ENCODE measurements at places on chromosomes 7 and 10. TPM values are rescaled to one million over a fixed set of nuclear protein-coding genes. Genes with fewer than 3 reads are reported as not detected.
A peak's percentile ranks its signal among the peaks of the same experiment; 100 is the strongest.

Gene SPOCK2
- total RNA-seq: 41.8 TPM

Gene PDGFA
- total RNA-seq: 54.3 TPM

Gene IQUB
- total RNA-seq: 0.69 TPM

Gene PDE6C
- total RNA-seq: not detected

Gene MYO3A
- 0.35 TPM for total RNA-seq

Gene COL13A1
- 0.35 TPM for total RNA-seq

Gene GPRIN2
- 29.2 TPM for total RNA-seq

Gene ZNF804B
- total RNA-seq: not detected

Gene VSTM2A
- not detected for total RNA-seq

Gene CDC14C
- 0.05 TPM for total RNA-seq

Gene GPNMB
- 120 TPM for total RNA-seq

Gene TMEM229A
- total RNA-seq: not detected

DNA sequence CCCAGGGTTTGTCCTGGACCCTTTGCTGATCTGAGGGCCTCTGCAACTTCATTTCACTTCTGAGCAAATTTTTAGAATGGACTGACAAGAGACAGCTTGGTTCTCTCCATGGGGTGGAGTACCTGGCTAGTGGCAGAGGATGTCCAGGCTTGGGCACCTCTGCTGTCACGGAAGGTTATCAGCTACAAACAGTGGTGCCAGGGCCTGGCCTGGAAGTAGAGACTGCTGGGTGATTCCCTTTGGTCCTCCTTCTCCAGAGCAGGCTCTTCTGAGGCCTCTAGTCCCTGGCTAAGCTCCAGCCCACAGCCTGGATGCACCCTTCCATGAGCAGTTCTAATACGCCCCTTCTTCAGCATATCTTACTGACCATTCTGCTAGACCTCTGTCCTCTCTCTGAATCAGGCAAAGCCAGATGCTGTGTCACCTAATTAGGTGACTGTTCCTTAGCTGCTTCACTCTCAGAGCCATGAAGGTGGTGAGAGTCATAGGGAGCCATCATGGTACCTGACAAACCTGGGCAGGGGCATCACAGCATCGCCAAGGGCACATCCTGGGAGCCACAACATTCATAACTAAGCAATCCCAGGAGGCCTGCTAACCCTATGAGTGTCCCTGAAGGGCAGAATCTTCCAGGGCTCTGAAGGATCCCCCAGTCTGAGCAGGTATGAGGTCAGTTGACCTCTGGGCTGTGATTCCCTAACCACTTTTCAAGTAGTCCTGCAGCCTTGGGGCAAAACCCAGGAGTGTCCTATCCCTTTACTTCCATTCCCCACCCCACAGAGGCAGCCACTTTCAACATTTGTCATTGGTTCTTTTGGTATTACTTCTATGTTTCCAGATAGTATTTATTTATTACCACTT lies 4.0 kb downstream of the ARHGAP22 start:
- DNase-seq: no peak

DNA sequence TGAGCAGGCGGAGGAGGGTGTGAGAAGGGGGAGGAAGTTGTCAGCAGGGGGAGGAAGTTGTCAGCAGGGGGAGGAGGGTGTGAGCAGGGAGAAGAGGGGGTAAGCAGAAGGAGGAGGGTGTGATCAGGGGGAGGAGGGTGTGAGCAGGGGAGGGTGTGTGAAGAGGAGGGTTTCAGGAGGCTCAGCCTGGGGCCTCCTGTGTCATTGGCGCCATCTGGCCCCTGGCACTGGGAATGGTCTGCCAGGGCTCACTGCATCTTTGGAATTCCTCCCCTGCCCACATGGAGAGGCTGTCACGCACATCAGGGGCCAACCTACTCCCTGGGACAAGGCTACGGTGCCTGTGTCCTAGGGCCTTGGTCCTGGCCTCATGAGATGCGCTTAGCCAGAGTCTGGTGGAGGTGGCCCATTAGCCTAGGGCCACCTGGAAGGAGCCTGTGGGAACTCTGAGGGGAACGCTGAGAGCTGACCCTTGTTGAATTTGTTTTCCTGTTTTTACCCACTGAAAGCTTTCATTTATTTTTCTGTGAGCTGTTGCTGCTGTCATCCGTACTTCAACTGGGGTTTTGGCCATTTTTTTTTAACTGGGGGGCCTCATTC lies 18.0 kb downstream of the CAMK2B start:
- DNase-seq: peak; percentile 73

DNA sequence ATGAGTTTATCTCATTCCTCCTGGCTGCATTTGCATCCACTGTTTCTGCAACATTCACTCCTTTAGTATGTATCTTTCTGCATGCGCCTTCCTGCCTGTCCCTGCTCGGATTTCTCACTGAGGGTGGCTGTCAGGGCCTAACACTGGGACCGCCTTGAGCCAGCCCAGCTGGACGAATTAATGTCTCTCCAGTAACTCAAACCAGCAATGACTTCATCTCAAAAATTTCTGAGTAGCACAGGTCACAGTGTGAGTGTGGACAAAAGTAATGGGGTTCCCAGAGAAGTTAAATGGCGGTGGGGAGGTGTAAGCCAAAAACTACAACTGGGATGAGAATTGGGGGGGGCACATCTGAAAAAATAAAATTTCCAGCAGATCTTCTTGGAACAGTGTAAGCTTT lies 444.0 kb upstream of the MGMT start:
- no peak for DNase-seq

GRCh38 chr10:32225976-32226375 lies 121.0 kb downstream of the EPC1 start:
- DNase-seq: no peak

- no peak for DNase-seq
Observed at GRCh38 chr7:7757576-7757975, 39.2 kb upstream of the RPA3 start.

DNA sequence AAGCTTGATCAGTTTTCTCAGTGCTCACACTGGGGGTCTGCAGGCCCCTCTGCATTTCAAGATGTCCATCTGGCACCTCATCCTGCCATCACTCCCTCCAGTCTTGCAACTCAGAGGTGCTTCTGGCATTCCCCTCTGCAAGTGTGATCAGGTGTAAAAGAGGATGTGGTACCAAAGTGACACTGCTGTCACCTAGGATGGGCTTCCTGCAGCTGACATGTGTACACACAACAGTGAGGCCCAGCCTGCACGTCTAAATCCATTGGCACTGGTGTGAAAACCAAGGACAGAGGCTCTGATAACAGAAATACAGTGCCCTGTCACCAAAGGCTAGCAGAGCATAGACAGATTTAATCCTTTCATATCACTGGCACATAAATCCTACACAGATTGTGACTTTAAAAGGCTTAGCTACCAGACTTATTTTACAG lies 162.5 kb upstream of the CELF2 start:
- no peak for DNase-seq

GRCh38 chr10:98623176-98623575 lies 176.4 kb upstream of the HPS1 start:
- no peak for DNase-seq

- no peak for DNase-seq
Observed at GRCh38 chr10:4150676-4151075, 365.7 kb upstream of the KLF6 start.

DNA sequence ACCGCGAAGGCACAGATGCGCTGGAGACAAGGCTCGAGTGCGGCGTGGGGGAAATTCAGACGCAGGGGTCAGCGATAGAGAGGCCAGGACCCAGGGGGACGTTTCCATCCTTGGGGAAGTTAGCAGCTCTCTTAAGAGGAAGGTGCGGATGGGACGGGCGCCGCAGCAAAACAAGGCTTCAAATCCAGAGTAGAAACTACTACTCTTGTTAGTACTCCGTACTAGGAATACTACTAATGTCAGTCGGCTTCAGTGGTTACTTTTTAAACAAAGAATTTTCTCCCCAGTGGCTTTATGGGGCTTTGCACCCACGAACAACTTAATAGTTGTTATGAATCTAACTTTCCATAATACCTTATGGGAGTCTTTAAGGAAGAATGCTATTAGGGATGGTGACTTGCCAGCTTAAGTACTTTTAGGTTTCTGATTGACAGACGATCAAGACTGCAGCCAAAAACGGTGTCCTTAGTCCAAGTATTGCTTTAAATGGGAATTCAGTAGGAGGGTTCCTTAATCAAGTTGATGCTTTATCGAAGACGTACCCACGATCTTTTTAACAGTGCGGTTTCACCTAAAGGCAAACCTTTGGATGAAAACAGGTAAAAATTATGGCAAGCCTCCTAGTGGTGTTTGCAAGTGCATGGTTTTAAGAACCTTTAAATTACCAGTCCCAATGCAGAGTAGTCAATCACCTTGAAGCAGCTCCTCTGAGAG lies 812 bp upstream of the IDE start:
- DNase-seq: peak; percentile 53

DNA sequence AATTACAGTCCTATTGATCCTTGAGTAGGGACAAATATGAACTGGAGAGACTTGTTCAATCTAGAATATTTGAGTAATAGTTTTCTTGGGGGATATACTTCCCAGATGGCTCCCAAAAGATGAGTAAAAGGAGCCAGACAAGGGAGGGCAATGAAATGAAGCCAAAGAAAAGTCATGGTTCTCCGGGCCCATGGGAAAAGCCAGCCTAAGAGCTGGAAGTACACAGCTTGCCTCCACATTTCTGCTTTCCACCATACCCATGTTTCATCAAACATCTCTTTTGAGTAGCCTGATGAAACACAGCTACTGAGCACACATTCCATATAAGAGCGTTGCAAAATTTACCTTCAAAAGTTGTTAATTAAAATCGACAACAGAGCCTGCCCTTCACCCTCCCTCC lies 535.0 kb upstream of the FZD8 start:
- DNase-seq: no peak

DNA sequence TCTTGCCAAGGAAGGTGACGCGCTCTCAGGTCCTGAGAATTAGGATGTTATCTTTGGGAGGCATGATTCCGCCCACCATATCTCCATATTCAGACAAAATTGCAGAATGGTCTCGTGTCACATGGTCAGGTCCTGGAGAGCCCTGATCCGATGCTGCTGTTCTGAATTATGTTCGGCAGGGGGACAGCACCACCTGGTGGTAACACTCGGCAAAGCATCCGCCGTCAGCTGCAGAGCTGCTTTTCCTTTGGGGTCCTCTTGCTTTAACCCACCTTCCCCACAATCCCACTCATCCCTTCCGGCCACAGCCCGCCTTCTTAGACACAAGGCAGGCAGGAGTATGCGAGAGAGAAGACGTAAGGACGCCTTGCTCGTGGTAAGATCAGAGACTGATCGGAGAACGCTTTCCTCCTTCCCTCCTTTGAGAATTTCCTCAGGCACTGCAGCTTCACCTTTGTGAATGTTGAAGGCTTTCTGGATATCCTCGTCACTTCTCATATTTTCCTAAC lies 327.8 kb upstream of the C7orf33 start:
- DNase-seq: peak; percentile 13

DNA sequence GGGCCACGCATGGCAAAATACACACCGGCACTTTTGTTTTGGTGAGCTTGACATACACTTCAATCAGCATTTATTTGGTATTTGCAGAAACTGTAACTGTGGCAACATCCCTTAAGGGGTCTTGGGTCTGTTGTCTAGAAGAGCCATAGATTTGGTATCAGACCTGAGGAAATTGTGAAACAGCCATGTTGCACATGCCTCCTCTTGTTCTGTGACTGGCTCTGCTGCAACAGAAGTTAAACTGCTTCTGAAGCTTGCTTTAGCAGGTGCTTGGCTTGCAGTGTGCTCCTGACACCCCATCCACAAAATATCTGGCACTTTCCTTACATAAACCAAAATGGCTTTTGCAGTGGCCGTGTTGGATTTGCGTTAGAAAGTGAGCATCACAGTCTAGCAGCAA lies 247.3 kb downstream of the GATA3 start:
- DNase-seq: no peak

DNA sequence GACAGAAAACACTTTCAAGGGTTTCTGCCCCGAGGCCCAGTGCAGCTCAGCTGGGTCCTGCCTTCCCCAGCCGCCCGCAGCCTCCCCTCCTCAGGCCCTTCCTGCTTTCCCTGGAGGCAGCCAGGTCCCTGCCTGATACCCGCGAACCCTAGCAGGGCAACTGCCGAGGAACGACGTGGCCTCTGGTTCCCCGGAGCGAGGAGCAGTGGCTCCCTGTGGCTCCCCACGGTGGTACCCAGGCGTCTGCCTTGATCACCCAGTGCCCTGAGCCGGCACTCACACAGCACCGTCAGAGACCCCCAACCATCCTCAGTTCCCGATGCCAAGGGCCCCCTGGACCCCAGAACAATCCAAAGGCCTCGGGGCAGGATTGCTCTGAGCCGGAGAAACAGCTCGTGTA lies 58.3 kb downstream of the CFAP46 start:
- no peak for DNase-seq

- peak; percentile 61 for DNase-seq
Observed at GRCh38 chr10:97210543-97210960, 24.8 kb upstream of the SLIT1 start.

DNA sequence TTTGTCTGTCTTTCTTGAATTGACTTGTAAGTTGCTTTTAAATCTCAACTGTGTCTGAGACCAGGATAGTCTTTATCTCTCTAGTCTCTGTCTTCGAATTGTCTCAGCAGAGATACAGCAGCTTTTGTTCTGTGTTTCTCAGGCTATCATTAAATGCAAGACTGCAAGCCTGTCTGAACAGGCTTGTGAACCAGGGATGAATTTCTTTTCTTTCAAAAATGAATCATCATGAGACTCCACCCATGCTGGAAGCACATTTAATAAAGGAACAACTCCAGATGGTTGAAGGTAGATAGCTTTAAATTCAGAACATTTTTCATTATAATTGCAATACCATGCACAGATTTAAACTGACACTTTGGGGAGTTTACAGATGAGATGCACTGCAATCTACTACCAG lies 155.9 kb downstream of the SEC23IP start:
- no peak for DNase-seq

- no peak for DNase-seq
Observed at GRCh38 chr7:134674424-134674823, 27.8 kb downstream of the BPGM start.

DNA sequence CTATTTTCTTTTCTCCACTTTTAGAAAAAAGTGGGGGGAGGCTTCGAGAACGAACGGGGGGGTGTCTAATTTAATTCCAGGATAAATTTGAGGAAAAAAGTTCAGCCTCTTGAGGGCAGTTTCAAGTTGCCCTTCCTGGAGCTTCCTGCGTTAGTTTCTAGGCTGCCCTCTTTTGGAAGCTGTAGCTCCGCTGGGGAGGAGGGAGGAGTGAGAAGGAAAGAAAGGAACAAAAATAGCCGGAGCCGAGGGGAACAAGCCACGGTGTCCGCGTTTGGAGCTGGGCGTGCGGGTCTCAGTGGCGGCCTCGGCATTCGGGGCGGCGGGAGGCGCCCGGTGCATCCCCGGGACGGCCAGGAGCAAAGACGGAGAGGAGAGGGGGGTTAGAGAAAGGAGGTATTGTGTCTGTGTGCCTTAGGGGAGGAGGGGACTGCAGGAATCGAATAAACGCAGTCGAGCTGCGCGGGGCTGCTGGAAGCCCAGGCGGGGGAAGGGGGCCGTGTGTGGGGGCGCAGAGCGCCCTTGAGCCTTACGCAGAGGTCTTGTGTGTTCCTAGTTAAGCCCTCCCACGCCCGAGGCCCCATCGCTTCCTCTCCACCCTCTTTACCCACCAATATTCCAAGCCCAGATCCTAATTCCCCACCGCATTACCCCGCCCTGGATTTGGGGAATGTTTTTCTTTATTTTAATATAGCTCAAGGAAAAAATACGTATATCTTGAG lies 2.0 kb upstream of the TNRC18 start:
- DNase-seq: peak; percentile 84

GRCh38 chr10:120945801-120946302 lies 94.7 kb downstream of the WDR11 start:
- peak; percentile 33 for DNase-seq

Data from renal cortical epithelial cell (primary cell).